NCI-H1694 (cell line): ENCODE measurements at places on chromosomes 5 and 9.

DNA sequence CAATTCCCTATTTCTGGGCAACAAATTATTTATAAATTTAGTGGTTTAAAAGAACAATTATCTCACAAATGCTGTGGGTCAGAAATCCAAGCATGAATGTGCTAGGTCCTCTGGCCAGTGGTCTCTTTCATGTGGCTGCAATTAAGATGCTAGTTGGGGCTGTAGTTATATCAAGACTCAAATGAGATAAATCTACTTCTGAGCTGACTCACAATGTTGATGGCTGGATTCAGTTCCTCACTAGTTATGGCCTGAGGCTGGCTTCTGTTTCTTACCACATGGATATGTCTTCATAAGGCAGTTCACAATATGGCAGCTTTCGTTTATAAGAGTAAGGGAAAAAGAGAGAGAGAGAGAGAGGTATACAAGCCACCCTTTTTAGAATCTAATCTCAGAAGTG, 717.0 kb downstream of the PRELID2 start:
- DNase-seq: no peak

DNA sequence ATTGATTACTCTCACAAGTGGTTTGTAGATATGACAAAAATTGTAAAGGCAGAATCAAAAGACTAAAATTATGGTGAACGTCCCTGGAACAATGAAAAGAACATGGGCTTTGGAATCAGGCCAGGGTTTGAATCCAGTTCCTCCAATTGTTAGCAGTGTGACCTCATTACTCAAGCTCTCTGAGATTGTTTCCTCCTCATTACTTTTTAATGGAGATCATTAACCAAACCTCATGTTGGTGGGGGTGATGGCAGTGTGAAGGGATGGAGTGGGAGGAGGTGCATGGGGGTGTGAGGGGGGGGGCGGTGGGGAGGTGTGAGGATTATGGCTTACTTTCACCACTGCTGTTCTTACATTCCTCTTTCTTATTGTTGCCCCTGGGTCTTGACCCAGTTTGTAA, 44.1 kb upstream of the FOXE1 start:
- DNase-seq: no peak

GRCh38 chr5:135178476-135179155, 144.6 kb upstream of the PITX1 start:
- no peak for DNase-seq

- DNase-seq: no peak
These were observed 20.9 kb upstream of the DPYSL3 start for GRCh38 chr5:147530530-147531389.

- DNase-seq: no peak
These were observed 162.5 kb downstream of the SPOCK1 start for GRCh38 chr5:137336565-137337120.

DNA sequence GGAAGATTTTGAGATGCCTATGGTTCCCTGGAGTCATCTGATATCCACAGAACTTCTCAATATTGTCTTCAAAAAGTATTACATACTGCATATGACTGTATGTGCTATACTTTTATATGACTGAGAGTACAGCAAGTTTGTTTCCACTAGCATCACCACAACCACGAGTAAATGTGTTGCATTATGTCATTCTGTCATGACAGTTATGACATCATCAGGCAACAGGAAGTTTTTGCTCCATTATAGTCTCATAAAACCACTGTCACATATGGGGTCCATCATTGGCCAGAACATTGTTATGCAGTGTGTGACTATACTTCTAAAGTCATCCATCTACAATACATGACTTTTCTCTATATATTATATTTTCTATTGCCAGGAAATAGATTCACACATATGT, 831.7 kb downstream of the SEMA5A start:
- DNase-seq: no peak

GRCh38 chr9:136927343-136928271, 16.9 kb downstream of the FBXW5 start:
- DNase-seq: no peak

DNA sequence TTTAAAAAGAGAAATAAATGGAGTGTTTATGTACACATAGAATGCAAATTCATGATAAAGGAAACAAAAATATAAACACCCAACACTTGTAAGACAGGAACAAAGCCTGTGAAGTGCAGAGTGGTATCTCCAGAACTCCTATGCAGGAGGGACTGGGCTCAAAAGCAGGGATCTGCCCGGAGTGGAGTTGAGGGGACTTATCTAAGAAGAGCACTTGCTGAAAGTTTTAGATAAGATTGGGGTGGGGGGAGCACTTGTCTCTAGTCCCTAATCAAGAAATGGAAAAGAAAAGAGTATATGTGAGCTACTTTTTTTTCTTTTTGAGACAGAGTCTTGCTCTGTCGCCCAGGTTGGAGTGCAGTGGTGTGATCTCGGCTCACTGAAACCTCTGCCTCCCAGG, 840.4 kb downstream of the MAT2B start:
- no peak for DNase-seq

DNA sequence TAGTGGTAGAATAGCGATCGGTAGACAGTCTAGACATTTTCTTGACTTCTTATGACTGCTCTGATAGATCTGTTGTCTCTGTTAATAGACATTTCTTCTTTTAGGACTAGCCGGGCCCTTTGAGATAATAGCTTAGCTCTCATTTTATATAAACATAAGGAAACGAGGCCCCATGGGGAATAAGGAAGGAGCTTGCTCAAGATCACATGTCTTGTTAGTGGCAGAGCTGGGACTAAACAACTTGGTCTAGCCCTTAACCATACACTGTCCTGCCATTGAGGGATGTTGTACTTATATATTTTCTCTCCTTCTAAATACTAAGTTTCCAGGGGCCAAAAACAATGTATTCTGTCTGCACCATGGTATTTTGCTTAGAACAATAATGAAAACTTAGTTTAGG, 140.0 kb downstream of the GCNT1 start:
- DNase-seq: no peak
